ENCODE measurements at places on chromosomes 4 and X. TPM values are rescaled to one million over a fixed set of nuclear protein-coding genes. Genes with fewer than 3 reads are reported as not detected.

Gene STK32B
- total RNA-seq = not detected

Gene GASK1B
- 0.28 TPM for total RNA-seq

Gene SLC4A4
- total RNA-seq = 0.08 TPM

Gene MAGEB1
- not detected for total RNA-seq

Gene ANKRD50
- 0.36 TPM for total RNA-seq

Gene RASL11B
- 0.31 TPM for total RNA-seq

Gene ADAMTS3
- not detected for total RNA-seq

Gene PTCHD1
- total RNA-seq = not detected

Gene RRH
- total RNA-seq = not detected

Gene TCP11X2
- total RNA-seq = not detected

Gene RS1
- not detected for total RNA-seq

Gene CITED1
- 0.52 TPM for total RNA-seq

Gene ASB9
- total RNA-seq = 0.14 TPM

Gene RBMXL3
- total RNA-seq = not detected

Gene PITX2
- total RNA-seq = not detected

Gene DDIT4L
- total RNA-seq = not detected

Gene PCDH19
- total RNA-seq = not detected

Gene IL1RAPL1
- not detected for total RNA-seq

Gene NLGN3
- total RNA-seq = 4.3 TPM

Gene SMARCA1
- 1.0 TPM for total RNA-seq

Gene FREM3
- total RNA-seq = not detected

Gene DRP2
- total RNA-seq = not detected

All from CD4-positive, alpha-beta T cell (primary cell).